ENCODE measurements at places on chromosomes 3 and 15.

DNA sequence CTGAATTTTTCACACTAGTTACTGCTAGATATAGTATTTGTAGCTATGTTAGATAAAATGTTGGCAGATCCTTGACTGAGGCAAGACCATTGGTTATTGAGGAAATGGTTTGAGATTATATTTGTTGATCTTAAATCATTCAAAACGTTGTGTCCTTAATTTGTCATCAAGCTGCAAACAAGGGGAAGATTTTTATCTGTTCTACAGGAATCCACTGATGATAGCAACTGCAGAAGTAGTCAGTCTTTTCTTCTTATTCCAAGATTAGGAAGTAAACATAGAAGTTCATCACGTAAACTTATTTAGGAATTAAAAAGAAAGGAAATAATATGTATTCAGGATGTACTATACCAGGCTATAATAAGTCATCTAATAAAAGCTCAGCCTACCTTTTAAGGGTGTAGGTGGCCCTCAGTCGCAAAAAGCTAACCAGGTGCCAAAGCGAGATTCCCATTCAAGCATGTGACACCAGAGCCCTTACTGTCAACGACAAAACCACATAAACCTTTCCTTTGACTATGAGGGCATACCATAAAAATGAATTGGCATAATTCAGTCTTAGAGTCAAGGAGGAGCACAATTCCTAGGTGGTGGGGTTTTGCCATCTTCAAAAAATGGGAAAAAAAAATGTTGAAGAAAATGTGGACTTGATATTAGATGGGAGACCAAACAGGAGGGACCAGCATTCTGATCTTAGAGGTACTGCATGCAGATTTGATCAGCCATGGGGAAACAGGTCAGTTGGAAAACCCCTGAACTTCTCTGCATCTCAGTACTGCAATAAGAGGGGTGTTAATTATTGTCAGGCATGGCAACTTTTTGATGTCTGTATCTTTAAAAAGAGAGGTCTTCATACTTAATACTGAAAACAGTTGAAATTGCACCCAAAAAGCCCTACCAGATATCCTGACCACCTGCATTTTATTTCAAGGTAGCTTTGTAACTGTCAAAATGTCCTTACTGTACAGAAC is 212.5 kb upstream of the UBE2E1 start:
- DNase-seq = no peak

GRCh38 chr3:148796799-148797198 is 30.8 kb upstream of the CPB1 start:
- DNase-seq = no peak

GRCh38 chr15:41774062-41774881 is at the start of gene MAPKBP1:
TSS of gene MAPKBP1 (plus strand) at chr15:41774484. CDS start at chr15:41775276, 792 bp downstream.
- peak; percentile 84 for DNase-seq

GRCh38 chr3:65999606-66000005 is 39.1 kb downstream of the MAGI1 start:
- peak; percentile 40 for DNase-seq

GRCh38 chr3:105846809-105847208 is 22.0 kb downstream of the CBLB start:
- DNase-seq = no peak

DNA sequence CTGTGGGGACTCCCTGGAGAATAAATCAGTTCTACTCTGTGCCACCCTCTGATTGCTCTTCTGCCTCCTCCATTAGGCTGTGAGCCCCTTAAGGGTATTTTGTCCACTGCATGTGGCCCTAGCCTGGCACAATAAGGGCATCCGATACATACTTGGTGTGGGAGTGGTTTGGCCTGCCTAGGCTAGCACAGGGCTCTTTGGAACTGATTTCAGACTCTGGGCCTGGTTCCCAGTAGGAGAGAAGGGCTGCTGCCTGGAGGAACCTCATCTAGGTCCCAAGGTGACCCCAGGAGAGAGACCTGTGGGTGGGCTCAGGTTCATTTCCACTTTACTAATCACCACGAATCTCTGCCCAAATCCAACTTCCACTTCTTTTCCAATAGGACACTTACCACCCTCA is 5.3 kb upstream of the CTDSPL start:
- no peak for DNase-seq

DNA sequence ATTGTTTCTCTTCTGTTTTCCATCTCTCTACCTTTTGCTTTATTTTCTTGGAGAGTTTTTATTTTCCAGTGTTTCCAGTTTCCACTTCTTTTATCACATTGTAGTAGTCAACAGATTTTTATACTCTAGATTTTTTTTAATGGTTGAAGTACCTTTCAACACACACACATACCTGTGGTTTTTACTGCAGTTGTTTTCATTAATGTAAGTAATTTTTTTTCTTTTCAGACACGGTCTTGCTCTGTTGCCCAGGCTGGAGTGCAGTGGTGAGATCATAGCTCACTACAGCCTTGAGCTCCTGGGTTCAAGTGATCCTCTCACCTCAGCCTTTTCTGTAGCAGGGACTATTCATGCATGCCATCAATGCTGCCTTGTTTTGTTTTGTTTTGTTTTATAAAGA is 472.5 kb upstream of the SGO1 start:
- no peak for DNase-seq

DNA sequence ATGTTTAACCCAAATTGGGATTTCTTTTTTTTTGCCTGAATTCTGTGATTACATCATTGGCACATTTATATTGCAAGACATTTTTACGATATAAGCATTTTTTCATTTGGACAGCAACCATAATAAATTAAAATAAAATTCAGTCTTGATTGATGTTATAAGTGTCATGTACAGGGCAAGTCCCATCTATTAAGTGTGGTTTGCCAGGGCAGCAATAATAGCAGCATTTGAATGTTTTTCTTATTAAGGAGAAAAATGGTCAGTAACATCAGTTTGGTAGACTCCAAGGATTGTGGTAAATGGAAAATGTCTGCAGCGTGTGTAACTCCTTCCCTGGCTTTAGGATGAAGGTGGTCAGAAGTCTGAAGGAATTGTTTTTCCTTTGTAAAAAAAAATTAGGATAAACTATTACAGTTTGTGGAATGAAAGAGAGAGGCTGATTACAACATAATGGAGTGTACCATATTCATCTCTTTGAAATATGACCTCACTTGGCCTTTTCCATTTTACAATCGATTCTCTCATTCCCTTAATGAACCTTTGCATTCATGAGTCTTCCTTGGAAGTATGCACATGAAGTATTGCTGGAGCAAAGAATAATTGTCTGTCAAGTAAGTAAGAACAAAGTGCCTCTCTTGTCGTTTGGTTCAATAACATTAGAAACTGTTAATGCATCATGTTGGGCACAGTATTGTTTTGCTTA is 405.4 kb upstream of the THRB start:
- DNase-seq = no peak

- DNase-seq = no peak
These were observed 7.0 kb downstream of the DLEC1 start for GRCh38 chr3:38046027-38046426.

GRCh38 chr3:133709139-133709750 is 36.9 kb upstream of the TF start:
- DNase-seq = no peak

DNA sequence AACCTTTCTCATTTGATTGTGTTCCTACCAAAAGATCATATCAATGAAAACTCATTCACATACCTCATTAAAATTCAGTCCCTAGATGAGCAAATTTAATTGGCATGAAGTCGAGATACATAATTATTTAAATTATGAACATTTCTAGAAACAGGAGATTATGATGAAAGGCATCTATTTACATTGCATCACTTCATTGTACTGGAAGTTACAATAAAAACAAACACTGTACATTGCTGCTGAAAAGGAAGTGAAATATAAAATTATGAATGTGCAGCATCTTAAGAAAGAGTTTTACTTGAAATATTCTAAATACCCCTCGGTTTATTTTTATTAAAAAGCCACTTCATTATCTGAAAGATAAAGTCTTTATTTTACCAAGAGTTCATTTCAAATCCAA is 163.4 kb upstream of the ZNF385D start:
- DNase-seq = no peak

- no peak for DNase-seq
These were observed 21.0 kb downstream of the RARB start for GRCh38 chr3:25448750-25449692.

DNA sequence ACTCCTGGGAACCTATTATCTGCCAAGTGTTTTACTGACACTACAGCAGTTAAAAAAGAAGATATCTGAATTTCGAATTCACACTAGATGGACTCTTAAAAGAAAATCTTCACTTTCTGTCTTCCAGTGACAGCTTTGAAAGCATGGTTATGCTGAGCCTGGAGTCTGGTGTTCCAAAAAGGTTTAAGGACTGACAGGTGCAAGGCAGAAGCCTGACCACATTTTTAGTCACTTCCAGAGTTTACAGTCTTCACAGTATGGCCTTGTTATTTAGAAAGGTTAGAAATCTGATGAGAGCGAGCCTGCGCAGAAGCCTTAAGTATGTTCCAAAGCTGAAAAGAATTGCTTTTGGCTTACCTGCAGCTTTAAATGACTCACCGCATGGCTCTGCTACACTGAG is 59.9 kb downstream of the ETV5 start:
- no peak for DNase-seq

DNA sequence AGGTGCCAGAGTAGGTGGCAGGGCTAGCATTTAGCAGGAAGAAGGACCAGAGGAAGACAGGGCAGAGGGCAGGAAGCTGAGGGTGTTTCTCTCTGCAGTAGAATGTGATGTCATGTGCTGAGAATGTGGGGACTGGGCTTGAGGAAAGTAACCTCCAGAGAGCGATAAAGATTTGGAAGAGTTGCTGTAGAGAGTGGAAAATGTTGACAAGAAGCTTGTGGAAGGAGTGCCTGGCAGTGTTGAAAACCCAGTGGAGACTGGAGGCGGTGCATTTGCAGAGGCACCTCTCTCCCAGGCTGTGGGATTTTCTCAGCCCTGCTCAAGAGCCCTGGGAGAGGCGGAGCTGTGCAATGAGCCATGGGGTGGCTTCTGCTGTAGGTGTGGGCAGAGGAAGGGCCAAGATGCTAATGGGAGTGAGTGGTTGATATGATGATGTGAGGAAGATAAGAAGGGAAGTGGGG is 54.8 kb downstream of the MESD start:
- DNase-seq = peak; percentile 9

DNA sequence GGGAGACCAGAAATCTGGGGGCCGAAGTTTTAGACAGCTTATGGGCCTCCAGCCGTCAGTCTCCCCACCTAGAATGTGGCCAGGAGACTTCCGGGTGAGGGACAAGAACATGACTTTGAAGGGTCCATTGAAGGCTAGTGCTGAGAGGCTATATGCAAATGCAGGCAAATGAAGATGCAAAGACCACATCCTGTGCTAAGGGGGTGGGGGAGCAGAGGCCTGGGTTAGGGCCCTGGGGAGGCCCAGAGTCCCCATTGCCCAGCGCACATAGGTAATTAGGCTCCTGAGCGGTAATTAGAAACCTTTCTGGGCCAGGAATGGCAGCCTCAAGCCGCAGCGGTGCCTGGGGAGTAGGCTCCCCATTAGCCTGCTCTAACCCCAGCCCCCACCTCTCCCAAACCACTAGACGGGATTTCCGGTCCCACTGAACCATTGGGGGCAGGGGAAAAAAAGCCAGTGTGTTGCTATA is 6.8 kb downstream of the CSK start:
- DNase-seq = no peak

DNA sequence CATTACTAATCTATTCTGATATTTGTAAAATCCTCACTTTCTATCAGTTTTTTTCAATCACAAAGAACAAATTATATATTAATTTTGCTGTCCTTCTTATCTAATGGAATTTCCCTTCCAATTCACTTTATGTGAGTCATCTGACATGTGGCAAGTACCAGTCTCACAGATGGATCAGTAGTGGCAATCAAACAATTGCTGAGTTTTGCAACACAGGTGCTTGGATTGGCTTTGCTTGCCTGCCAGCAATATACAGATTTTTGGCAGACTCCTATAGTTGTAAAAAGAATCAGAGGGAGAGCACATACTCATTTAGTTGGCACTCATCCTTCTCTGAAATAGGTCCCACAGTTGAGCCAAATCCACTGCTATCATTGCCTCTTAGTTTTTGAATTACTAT is 83.7 kb downstream of the BCHE start:
- DNase-seq = peak; percentile 48

GRCh38 chr15:64236156-64236894 is 73.5 kb upstream of the PPIB start:
- no peak for DNase-seq

- peak; percentile 92 for DNase-seq
These were observed 498.1 kb upstream of the TPRG1 start for GRCh38 chr3:188673646-188674186.

DNA sequence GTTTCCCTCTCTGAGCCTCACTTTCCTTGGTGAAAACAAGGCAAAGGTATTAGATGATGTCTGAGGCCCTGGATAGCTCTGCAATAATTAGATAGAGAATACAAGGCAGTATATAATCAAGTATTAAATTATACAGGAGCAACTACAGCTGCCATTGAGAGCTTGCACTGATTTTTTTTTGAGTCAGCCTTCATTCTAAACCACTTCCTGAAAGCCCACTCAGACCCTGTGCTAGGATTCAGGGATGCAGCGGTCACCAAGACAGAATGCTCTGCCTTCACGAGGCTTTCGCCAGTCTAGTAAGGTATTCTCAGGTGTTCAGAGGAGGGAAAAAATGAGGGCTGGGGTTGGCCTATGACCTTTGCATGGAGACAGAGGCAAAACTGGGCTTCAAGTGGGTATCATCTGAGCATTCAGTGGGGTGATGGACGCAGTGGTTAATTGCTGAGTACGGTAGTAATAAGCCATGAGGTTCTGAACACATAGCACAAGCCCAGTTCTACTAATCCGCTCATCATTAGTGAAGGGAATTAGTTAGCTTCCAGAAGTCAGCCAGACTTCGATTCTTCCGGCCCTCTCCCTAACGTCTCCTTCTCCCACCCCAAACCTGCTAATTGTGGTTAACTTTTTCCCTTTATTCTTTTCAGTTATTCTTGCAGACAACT is 3.6 kb downstream of the VGLL4 start:
- no peak for DNase-seq

DNA sequence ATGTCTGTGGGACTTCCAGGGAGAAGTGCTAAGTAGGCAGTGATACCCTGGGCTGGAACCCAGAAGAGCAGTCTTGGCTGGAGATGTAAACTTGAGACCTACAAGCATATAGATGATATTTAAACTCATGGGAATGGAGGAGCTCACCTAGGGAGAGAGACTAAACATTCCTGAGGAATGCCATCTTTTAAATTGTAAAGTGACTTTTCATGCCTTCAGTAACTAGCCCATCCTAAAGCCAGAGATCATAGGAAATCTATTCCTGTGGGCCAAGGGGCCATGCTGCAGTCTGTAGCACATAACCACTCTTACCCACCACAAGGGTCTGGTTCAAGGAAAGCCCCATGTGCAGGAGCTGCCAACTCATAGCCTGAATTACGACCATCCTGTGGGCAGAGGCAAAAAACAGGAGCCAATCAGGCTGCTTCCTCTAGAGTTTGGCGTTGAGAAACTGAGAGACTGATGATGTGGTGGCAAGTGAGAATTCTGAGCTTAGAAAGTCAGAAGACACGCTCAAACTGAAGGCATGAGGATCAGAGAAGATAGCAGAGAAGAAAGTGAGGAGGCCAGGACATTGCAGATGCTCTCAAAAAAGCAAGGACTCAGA is 37.5 kb downstream of the CTDSPL start:
- no peak for DNase-seq

DNA sequence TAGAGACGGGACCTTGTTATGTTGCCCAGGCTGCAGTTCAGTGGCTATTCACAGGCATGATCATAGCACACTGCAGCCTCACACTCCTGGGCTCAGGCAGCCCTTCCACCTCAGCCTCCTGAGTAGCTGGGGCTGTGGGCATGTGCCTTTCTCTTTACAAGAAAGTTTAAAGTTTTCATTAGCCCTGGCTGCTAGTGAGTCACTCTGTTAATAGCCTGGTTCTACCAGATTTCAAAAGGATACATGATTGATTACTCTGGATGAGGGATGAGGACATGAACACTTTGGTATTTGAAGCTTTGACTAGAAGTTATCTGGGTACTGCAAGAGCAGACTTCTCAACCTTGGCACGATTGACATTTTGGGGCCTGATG is 95.1 kb downstream of the DHX36 start:
- no peak for DNase-seq

Data from epithelial cell of proximal tubule (primary cell).